ENCODE measurements at places on chromosomes 1 and 21.

DNA sequence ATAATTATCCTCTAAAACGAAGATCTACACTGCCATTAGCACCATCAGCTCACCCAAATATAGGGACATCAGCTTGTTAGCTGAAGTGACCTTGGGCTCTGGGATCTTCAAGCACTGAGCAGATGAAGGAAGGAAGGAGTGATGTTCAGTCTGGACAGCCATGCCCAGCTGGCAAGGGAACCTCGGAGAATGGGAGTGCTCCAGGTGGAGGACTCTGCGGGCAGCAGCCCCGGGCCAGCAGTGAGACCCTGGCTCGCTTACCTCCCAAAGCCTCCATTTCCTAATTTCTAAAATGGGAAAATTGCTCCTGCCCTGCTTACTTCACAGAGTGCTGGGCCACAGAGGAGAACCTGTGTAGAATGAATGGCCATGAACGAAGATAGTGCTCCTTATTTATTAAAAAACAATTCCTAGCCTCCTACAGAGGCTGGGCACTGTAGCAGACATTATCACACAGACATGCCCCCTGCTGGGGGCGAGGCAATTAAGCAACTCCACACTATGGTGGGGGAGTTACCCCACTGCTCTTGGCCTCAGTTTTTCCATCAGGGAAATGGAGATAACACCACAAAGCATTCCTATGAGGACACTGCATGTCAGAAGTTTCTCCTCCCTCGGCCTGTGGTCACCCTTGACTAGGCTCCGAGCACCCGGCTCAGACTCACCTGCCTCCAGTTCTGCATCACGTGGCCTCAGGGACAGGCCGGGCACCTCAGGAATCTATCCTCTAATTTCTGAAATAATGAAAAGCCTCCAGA is 117.6 kb downstream of the KCNN3 start:
- DNase-seq: no peak

- DNase-seq: no peak
These were observed 16.3 kb upstream of the AGPAT3 start for GRCh38 chr21:43848771-43849170.

DNA sequence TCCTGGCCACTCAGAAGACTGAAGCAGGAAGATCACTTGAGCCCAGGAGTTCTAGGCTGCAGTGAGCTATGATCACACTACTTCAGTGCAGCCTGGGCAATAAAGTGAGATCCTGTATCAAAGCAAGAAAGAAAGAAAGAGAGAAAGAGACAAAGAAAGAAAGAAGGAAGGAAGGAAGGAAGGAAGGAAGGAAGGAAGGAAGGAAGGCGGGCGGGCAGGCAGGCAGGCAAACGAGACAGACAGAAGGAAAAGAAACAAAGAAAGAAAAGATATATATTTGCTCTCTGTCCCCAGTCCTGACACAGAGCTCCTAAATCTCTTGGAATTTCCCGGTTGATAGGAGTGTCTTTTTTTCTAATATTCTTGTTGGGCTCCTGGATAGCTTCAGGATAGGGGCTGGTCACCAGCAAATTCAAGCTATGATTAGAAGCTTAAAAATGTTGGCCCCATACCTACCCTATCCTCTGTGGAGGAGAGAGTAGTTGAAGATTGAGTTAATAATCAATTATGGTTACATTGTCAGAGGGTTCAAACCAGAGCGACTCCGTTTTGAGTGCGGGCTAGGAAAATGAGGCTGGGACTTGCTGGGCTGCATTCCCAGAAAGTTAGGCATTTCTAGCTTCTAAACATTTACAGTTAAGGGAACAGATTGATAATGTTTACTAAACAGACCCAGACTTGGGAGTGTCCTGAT is 3.3 kb upstream of the MIGA1 start:
- DNase-seq: no peak

GRCh38 chr1:24898152-24898908 is 31.7 kb downstream of the RUNX3 start:
- no peak for DNase-seq

DNA sequence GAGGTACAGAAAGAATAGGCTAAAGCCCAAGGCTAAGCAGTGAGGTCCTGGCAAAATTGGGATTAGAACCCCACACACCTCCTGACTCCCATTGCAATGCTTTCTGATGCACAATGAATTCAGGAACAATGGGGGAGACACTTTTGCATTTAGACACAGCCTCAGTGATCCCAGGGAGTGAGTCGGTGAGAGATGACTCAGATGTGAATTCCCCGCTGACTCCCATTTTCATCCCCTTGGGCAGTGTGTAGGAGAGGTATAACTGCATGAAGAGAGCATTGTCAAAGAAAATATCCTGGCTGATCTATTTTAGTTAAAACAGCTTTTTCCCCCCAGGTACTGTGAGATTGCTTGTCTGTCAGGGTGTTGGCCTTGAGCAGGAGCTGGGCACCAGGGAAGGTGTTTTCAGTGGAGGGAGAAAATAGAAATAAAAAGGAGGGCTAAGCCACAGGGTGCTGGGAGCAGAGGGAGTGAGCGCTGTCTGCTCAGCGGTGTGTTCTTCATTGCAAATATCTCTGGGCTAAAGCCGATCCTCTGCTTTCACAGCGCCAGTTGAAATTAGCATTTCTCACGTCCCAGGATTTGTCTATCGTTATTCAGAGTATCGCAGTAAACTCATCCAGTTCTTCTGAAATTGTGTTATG is 247.7 kb upstream of the PTBP2 start:
- no peak for DNase-seq

- DNase-seq: no peak
These were observed 54.9 kb downstream of the UCK2 start for GRCh38 chr1:165882168-165882837.

DNA sequence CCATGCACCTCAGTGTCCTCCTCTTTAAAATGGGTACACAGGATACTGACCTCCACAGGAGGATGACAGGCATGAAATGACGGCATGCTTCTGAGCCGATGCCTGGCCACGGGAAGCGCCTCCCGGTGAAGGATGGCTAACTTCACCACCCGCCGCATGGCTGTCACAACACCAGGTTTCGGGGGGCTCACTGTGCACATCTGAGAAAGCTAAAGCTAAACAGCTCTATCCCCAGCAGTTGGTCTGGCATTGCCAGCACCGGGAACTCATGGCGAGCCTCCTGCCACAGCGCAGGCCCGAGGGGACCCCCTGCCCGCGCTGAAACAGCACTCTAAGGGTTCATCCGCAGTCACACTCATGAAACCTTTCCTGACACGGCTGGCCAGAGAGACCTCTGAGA is 16.0 kb downstream of the NPHP4 start:
- DNase-seq: no peak

DNA sequence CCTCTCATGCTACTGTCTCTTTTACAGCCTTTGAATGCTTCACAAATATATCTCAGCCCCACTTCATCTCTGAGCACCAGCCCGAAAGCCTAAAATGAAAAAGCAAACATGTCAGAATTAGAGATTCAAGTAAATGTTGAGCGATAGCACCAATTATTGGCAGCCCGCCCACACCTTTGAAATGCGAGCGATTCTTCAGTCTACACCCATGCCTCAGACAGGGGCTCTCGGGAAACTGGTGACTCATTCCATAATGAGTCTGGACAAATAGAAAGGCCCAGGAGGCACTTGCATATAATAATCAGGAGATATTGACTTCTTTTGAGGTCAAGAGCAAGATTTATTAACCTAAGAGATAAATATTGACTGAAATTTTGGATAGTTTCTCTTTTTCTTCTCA is 487.3 kb upstream of the PTBP2 start:
- no peak for DNase-seq

DNA sequence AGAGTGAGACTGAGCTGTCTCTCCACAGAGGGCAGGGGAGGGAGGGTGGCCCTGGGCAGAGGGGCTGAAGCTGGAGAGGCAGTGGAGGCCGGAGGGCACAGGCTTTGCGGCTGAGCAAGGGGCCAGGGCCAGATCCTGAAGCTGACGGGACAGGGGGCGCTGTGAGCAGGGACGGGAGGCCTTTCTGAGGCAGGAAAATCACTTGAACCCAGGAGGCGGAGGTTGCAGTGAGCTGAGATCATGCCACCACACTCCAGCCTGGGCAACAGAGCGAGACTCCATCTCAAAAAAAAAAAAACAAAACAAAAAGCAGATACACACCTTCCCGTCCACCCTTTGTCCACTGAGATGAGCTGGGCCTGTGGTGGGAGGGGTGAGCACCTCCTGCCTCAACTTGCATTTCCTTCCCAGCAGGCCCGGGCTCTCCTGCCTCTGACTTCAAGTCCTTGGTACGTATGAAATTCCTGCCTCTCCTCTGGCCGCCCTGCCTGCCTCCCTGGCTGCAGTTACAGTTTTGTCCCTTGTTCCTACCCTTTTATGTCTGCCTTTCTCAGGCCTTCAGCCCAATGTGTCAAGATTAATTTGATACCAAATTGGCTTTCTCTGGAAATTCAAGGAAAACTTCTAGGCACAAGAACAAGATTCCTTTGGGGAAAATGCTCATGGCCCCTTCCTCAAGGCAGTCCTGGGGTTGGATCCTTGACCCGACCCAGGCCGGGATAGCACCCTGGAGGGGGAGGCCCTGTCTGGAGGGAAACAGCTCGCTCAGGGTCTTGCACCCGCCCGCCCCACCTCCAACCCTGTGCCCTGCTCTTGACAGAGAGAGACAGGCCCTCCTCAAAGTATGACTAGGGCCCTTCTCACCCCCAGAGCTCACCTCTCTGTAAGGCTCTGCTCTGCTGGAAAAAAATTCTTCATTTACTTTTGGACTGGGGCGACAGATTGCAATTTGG is 11.2 kb upstream of the ADAMTSL4 start:
- no peak for DNase-seq

DNA sequence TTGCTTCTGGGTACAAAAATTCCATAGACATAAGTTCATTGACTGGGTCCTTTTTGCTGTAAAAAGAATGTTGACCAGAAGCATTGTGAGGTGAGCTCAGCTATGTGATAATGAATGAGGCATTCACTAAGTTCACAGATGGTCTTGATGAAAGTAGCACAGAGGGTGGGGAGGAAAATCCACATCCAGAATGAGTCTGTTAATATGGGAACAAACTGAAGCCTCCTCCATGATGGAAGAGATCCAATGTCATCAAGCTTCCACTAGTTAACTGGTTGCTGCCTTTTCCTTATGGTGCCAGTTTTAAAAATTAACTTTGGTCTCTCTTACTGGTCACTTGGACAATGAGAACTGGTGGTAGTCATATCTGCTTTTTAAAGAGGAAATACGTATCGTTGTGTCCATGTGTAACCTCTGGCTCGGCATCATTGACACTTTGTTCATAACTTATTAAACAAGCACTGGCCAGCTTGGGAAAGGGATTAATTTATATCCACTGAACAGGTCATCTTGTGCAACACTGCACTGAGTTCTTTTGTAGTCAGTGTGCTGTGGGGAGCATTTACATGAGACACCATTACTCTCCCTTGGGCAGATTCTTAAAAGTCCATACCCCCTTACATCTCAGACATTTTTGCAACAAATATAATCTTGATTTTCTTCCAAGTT is 88.6 kb downstream of the ADAMTS1 start:
- no peak for DNase-seq

DNA sequence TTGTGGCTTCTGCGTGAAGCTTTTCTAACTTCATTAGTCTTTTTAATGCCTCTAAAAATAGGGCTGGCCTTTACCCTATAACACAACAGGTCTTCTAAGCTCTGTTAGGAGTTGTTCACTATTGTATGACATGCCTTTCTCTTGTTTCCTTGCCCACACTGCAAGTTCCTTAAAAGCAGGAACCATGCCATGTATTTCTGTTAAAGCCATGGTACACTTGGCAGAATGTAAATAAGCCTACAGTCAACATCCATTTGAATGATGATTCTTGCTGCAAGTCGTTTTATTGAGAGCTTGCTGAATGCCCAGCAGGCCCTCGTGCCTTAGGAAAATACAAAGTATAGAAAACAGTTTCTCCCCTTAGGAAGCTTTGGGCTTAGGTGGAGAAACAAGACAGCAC is 214.6 kb downstream of the DUSP10 start:
- no peak for DNase-seq

DNA sequence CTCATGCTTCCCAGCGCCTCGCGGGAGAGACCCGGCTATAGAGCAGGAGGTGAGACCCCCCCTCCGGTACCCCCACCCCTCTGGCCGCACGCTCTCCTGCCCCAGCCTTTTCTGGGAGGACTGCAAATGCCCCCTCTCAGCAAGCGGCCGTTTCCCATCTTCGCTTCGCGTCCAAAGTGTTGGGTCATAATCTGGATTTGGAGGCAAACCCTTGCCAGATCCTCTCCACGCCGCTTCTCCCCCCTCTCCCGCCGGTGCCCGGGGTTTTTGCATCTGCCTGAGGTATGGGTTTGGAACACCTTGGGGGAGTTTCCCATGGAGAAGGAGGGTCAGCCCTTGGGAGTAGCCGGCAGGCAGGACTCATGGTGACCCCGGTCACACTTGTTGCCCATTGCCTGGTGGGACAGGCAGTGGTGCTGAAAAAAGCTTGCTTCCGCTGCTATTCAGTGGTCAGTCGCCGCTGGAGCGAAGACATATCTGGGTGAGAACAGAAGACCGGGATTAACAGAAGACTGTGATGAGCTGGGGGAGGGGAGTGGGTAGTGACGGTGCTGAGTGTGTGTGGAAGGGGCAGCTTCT is 935 bp downstream of the KCNK2 start:
- DNase-seq: no peak

- no peak for DNase-seq
These were observed 8.0 kb downstream of the STX6 start for GRCh38 chr1:181014477-181015250.

DNA sequence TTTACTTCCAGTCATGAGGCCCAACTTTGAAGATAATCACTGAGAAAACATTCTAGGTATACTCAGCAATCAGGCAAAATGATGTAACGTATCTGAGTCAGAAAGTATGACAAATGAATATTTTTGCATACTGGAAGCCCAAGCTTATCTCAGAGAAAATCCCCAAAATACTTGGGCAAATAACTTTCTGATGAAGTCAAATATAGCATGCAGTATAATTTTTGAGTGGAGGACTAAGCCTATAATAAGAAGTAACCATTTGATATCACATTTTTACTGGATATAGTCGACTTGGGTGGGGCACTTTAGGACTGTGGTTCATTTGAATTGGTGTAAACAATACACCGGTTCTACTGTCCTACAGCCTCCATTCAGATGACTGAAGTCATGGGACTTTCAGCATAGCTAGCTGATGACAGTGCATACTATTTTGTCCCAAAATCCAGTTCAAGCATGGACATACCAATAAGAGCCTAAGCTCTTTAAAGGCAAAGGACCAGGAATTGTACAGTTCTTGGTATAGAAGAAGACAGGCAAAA is 2.3 kb upstream of the GADD45A start:
- DNase-seq: no peak

GRCh38 chr1:201598396-201598795 is 59.5 kb downstream of the NAV1 start:
- no peak for DNase-seq

DNA sequence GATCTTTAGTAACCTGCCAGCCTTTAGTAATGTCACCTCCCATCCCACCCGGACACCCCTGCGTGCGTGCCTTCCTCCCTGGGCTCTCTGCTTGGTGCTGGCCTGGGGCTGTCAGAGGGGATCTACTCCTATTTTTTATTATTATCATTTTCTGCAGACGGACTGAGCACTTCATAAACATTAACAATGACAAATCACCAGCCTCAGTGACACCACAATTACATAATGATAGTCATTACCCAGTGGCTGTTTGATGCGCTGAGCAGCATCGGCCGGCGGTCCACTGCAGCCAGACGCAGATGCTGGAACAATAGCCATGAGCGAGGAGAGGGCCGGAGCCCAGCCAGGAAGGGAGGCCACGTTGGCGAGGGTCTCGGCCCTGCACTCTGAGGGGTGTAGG is 309.3 kb upstream of the AJAP1 start:
- DNase-seq: no peak

All from activated T-cell treated with anti-CD3 and anti-CD28 coated beads for 24 hours (primary cell).